ENCODE measurements at places on chromosomes 12 and 14.
A peak's percentile ranks its signal among the peaks of the same experiment; 100 is the strongest.

GRCh38 chr12:68267892-68268396 lies 14.5 kb upstream of the IL22 start:
- no peak for DNase-seq

GRCh38 chr12:113528606-113529293 lies 57.1 kb upstream of the LHX5 start:
- DNase-seq = no peak

DNA sequence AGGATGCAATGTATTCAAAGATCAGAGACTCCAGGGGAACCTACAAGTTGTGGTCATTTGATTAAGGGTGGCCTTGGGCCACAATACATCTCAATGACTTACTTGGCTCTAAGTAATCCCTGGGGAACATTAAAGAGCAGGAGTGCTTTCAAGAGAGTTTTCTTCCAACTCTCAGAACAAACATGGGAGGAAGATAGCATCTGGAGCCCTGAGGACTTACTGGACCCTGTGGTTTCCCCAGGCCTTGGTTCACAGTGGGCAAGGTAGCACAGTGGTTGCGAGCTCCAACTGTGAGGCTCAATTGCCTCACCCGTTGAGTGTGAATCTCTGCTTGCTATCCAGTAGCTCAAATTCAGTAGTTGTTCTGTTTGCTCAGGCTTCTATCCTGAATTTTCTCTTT lies 32.4 kb downstream of the STXBP6 start:
- DNase-seq = no peak

GRCh38 chr14:48849741-48850322 lies 736.3 kb downstream of the RPS29 start:
- DNase-seq = no peak

GRCh38 chr12:86572455-86572854 lies 316.3 kb upstream of the MGAT4C start:
- DNase-seq = no peak

- DNase-seq = no peak
Observed at GRCh38 chr12:39405580-39405979, 37.3 kb downstream of the KIF21A start.

GRCh38 chr12:58046271-58046670 lies 104.9 kb downstream of the ATP23 start:
- no peak for DNase-seq

GRCh38 chr14:104350463-104351185 lies 212.2 kb downstream of the KIF26A start:
- no peak for DNase-seq

DNA sequence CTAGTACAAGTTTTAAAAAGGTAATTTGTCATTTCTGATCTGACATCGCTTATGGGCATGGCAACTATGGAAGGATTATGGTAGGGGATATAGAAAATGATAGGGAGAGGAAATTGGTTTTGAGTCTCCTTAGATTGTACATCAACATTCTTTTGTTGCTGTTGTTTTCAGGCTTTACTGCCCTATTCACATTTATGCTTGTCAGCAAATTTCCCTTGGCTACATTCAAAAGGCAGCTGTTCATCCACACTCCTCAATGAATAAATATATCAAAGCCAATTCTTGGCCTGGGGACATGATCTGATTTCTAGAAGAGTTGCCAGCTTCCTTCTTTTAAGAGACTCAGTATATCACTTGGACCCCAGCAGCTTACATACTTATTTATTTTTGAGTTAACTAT lies 283.4 kb downstream of the CEP128 start:
- no peak for DNase-seq

GRCh38 chr12:131260954-131261353 lies 307.2 kb downstream of the ADGRD1 start:
- DNase-seq = no peak

DNA sequence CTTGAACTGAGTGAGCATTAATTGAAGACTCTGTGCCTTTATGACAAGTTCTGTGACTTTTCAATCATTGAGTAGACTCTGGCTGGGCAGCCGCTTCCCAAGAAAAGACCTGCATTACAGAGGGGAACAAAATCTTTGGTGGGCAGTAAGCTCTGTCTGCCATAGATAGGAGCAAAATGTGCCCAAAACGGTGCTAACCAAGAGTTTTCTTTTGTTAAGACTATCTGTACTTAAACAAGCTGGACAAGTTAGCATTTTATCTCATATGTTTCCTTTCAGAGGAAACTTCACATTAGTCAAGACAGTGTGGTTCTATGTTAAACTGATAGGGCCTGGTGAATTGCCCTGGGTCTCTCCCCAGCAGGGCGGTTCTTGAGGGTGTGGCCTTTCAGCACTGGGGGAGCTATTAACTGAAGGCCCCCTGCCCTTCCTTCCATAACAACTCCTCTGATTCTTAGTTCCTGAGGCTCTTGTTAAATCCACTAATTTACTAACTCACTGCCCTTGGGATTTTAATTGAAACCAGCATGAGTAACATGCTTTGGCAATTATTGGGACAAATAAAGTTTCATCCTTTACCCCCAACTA lies 219.6 kb downstream of the KTN1 start:
- no peak for DNase-seq

DNA sequence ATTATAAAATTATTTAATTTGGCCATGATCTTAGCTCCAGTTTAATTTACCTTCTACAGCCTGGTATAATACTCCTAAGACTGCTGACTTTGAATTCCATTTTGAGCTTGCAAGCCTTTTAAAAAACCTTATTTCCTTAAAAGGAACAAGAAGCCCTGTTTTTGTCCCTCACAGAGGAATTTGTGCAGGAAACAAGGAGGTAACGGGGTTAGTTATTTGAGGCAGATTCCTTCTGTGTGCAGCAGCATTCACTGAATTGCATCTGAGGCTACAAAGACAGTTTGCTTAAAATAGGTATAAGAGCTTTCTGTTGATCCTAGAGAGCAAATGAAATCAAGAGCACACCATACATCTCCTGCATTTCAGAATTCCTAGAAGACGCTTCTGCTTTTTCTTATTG lies 403.3 kb upstream of the PRICKLE1 start:
- DNase-seq = no peak

GRCh38 chr14:86815341-86815740 lies 1177.6 kb downstream of the GALC start:
- DNase-seq = no peak

DNA sequence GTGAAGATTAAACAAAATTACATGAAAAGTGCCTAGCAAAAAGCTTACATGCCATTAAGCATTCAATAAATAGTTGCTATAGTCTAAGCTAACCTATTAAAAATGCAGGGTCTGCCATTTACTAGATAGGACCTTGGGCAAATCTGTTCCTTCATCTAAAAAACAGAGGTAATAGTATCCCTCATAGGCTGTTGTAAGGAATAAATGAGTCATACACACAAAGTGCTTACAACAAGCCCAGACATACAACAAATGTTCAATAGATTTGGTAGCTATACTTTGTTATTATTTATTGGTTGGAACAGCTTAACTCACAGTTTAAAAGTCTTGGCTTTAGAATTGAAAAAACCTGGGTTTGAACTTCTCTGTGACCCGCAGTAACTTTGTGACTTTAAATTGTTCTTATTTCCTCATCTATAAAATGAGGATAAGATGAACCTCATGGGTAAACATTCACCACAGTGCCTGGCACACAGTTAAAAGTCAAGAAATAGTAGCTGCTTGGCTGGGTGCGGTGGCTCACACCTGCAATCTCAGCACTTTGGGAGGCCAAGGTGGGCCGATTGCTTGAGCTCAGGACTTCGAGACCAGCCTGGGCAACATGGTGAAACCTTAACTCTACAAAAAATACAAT lies 24.7 kb downstream of the HEATR5A start:
- no peak for DNase-seq

- DNase-seq = no peak
Observed at GRCh38 chr12:913919-914698, 35.4 kb downstream of the RAD52 start.

GRCh38 chr12:12916135-12916944 lies 25.0 kb downstream of the GPRC5A start:
- DNase-seq = peak; percentile 84

GRCh38 chr12:102369876-102370275 lies 110.5 kb downstream of the IGF1 start:
- DNase-seq = no peak

GRCh38 chr14:21106176-21106497 lies 5.3 kb downstream of the TMEM253 start:
- DNase-seq = no peak

DNA sequence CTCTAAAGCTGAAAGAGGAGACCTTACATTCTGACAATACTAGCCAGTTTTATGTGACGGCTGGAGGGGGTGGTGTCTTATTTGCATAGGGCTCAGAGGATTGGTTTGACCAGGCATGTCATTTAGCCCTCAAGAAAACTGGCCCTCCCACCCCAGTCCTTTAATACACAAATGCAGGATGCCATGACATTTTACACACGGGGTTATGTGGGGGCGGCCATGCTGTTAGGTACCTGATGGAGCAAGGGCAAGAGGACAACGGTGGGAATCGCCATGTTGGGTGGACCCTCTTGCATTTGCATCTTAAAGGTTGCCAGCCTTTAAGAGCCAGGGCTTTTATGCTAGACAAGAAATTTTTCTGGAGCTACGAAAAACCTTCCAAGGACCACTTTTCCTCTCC lies 23.3 kb downstream of the MDM2 start:
- peak; percentile 55 for DNase-seq

- DNase-seq = peak; percentile 78
Observed at GRCh38 chr12:63882844-63883243, 38.3 kb downstream of the SRGAP1 start.
